ENCODE measurements at places on chromosomes 5 and 9. TPM values are rescaled to one million over a fixed set of nuclear protein-coding genes. Genes with fewer than 3 reads are reported as not detected.
A peak's percentile ranks its signal among the peaks of the same experiment; 100 is the strongest.

Gene PCDHGA4
- total RNA-seq, result 0.17 TPM

Gene LCN15
- total RNA-seq, result not detected

Gene TMEM171
- not detected for total RNA-seq

Gene AUH
- total RNA-seq, result 17.2 TPM

Gene DOCK8
- total RNA-seq, result 284 TPM

Gene NR5A1
- total RNA-seq, result not detected

Gene SPINK1
- not detected for total RNA-seq

Gene CD274
- total RNA-seq, result 38.7 TPM

Gene CCDC183
- total RNA-seq, result 3.2 TPM

Gene DAB2
- not detected for total RNA-seq

GRCh38 chr5:156741516-156741915, 108.6 kb upstream of the PPP1R2B start:
- H3K36me3 ChIP-seq, result no peaks in the 10 kb centered on the region
- DNase-seq, result no peak
- H3K27ac ChIP-seq, result no peak overlapping the region
- H3K4me1 ChIP-seq, result no peaks in the 10 kb centered on the region
- no peak overlapping the region for H3K4me3 ChIP-seq
- no peaks in the 10 kb centered on the region for H3K27me3 ChIP-seq

DNA sequence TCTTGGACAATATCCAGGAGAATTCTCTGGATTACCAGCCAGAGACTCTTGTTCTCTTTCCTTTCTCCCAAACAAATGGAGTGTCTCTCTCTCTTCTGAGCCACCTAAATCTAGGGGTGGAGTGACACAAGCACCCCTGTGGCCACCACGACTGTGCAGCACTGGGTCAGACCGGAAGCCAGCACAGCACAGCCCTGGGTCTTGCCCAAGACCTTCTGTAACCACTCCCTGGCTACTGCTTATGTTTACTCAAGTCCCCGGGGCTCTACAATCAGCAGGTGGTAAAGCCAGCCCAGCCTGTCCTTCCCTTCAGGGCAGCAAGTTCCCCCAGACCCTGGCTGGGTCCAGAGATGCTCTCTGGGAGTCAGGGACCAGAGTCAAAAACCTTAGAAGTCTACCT, 110.0 kb upstream of the TUT7 start:
- DNase-seq, result no peak
- no peaks in the 10 kb centered on the region for H3K4me1 ChIP-seq
- no peaks in the 10 kb centered on the region for H3K36me3 ChIP-seq

- no peak overlapping the region for H3K27ac ChIP-seq
- no peaks in the 10 kb centered on the region for H3K27me3 ChIP-seq
- no peak overlapping the region for H3K4me3 ChIP-seq
- H3K36me3 ChIP-seq, result no peaks in the 10 kb centered on the region
These were observed 298.2 kb downstream of the KIF4B start for GRCh38 chr5:155311721-155312120.

DNA sequence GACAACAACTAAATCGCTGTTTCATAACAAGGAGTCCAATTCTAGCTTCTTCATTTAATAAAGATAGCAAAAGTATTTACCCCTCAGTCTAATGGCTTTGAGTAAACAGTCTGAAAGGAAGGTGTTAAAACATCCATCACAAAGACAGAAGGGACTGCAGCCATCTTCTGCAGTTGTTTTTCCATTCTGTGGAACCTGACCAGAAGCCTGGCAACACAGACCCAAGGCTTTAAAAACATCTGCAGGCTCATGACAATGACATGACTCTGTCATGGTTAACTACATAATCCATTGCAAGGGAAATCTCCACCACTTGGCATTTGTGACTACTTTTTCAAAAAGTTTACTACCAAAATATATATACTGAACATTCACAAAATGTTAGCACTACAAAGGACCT, 51.9 kb downstream of the ELL2 start:
- no peak overlapping the region for H3K27ac ChIP-seq
- H3K4me3 ChIP-seq, result no peak overlapping the region
- DNase-seq, result no peak
- no peaks in the 10 kb centered on the region for H3K36me3 ChIP-seq

- DNase-seq, result no peak
- H3K27ac ChIP-seq, result no peak overlapping the region
- H3K4me3 ChIP-seq, result no peak overlapping the region
- H3K27me3 ChIP-seq, result no peaks in the 10 kb centered on the region
- no peaks in the 10 kb centered on the region for H3K4me1 ChIP-seq
These were observed 31.0 kb downstream of the PDGFRB start for GRCh38 chr5:150124596-150124995.

DNA sequence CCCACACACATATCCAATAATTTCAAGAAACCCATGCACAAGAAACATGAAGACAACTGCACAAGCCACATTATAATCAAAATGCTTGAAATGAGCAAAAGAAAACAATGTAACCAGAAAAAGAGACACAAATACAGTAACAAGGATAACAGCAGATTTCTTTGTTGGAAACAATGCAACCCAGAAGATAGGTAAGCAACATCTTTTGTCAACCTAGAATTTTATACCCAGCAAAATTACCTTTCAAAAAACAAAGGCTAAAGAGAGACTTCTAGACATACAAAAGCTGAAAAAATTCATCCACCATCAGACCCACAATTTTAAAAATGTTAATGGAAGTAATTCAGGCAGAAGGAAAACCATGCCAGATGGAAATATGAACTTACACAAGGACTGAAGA, 5.0 kb upstream of the COL23A1 start:
- H3K27ac ChIP-seq, result no peak overlapping the region
- DNase-seq, result no peak
- no peaks in the 10 kb centered on the region for H3K36me3 ChIP-seq
- peaks cover 5% of the 10 kb centered on the region for H3K27me3 ChIP-seq
- no peak overlapping the region for H3K4me3 ChIP-seq
- H3K4me1 ChIP-seq, result no peaks in the 10 kb centered on the region

- no peaks in the 10 kb centered on the region for H3K4me1 ChIP-seq
- no peak overlapping the region for H3K27ac ChIP-seq
- no peaks in the 10 kb centered on the region for H3K36me3 ChIP-seq
- H3K4me3 ChIP-seq, result no peak overlapping the region
- DNase-seq, result no peak
These were observed 41.0 kb upstream of the TMEM215 start for GRCh38 chr9:32742296-32742695.

GRCh38 chr5:155953335-155953734, 373.6 kb upstream of the SGCD start:
- no peak overlapping the region for H3K4me3 ChIP-seq
- DNase-seq, result no peak
- H3K27me3 ChIP-seq, result no peaks in the 10 kb centered on the region
- H3K27ac ChIP-seq, result no peak overlapping the region
- H3K4me1 ChIP-seq, result no peaks in the 10 kb centered on the region

GRCh38 chr9:19342947-19343346, 37.1 kb downstream of the RPS6 start:
- DNase-seq, result no peak
- H3K4me1 ChIP-seq, result no peaks in the 10 kb centered on the region
- H3K27me3 ChIP-seq, result no peaks in the 10 kb centered on the region
- H3K36me3 ChIP-seq, result peaks cover 8% of the 10 kb centered on the region
- no peak overlapping the region for H3K27ac ChIP-seq
- H3K4me3 ChIP-seq, result no peak overlapping the region

DNA sequence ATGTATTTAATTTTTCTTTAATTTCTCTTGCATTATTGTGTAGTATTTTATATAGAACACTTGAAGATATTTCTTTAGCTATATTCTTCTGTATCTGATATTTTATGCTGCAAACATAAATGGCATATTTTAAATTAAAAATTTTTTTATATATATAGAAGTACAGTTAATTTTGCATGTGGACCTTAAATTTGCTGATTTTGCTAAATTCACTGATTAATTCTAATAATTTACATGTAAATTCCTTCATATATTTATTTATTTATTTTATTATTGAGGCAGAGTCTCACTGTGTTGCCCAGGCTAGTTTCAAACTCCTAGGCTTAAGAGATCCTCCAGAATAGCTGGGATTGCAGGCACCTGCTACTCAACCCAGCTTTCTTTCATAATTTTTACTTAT, 276.9 kb downstream of the PRR16 start:
- no peak overlapping the region for H3K4me3 ChIP-seq
- no peak for DNase-seq
- H3K27me3 ChIP-seq, result no peaks in the 10 kb centered on the region
- no peaks in the 10 kb centered on the region for H3K4me1 ChIP-seq
- H3K27ac ChIP-seq, result no peak overlapping the region

DNA sequence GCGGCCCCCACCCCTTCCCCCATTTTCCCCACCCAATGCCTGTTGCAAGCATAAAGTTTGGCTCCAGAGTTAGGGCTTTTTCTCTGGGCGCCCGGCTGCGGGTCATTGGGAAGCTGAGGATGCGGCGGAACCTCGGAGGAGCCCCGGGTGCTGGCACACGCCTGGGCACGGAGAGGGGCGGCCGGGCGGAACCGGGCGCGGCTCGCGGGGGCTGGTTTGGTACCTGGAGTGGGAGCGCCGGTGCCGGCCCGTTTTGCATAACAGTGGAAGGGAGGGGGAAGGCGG, 1.2 kb downstream of the PPARGC1B start:
- no peaks in the 10 kb centered on the region for H3K36me3 ChIP-seq
- H3K4me3 ChIP-seq, result peak overlapping the region; percentile 84
- DNase-seq, result no peak
- H3K27ac ChIP-seq, result peak overlapping the region; percentile 67
- H3K4me1 ChIP-seq, result no peaks in the 10 kb centered on the region
- no peaks in the 10 kb centered on the region for H3K27me3 ChIP-seq

- no peaks in the 10 kb centered on the region for H3K36me3 ChIP-seq
- H3K27me3 ChIP-seq, result no peaks in the 10 kb centered on the region
- H3K27ac ChIP-seq, result no peak overlapping the region
- no peak overlapping the region for H3K4me3 ChIP-seq
These were observed 35.7 kb downstream of the DPYSL3 start for GRCh38 chr5:147474140-147474539.

- no peaks in the 10 kb centered on the region for H3K27me3 ChIP-seq
- no peaks in the 10 kb centered on the region for H3K36me3 ChIP-seq
- no peak for DNase-seq
- no peak overlapping the region for H3K27ac ChIP-seq
- H3K4me1 ChIP-seq, result no peaks in the 10 kb centered on the region
These were observed 49.4 kb downstream of the GGTA1 start for GRCh38 chr9:121450241-121450640.

DNA sequence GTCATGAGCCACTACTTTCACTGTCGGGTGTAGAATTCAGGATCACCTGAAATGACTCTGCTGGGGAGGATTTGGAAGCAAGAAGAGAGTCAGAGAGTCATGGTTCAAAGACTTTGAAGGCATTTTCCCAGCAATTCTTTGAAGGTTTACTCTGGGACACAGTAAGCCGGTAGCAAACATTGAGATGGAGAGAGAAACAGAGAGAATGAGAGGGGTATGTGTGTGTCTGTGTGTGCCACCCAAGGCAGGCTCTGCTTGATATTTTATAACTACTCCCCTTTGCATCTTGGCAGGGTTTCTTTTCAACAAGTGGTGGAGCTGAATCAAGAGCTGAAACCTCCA, 89.8 kb downstream of the ANKRD55 start:
- peak overlapping the region; percentile 52 for H3K27ac ChIP-seq
- H3K4me1 ChIP-seq, result no peaks in the 10 kb centered on the region
- DNase-seq, result no peak

GRCh38 chr9:87643107-87643650, 82.7 kb upstream of the CTSL start:
- H3K4me3 ChIP-seq, result no peak overlapping the region
- H3K27ac ChIP-seq, result no peak overlapping the region
- DNase-seq, result no peak
- no peaks in the 10 kb centered on the region for H3K27me3 ChIP-seq
- H3K4me1 ChIP-seq, result no peaks in the 10 kb centered on the region

DNA sequence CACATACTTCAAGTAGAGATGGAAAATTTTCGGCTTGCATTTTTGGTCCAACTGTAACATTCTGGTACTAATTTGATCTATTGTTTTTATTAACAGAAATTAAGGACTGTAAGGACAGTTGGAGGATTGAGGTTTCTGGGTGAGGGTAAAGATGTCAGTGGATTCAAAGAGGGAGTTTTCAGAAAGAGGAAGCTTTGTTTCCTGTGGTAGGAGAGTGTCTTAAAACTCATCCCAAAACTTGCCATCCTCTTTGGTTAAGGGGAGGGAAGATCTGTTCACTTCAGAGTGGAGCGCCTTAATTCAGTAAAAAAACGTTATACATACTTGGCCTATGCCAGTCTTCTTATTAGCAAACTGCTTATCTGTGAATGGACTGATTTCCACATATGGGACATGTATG, 13.8 kb downstream of the CNTRL start:
- H3K27ac ChIP-seq, result no peak overlapping the region
- no peaks in the 10 kb centered on the region for H3K27me3 ChIP-seq
- DNase-seq, result no peak
- no peak overlapping the region for H3K4me3 ChIP-seq
- no peaks in the 10 kb centered on the region for H3K4me1 ChIP-seq

DNA sequence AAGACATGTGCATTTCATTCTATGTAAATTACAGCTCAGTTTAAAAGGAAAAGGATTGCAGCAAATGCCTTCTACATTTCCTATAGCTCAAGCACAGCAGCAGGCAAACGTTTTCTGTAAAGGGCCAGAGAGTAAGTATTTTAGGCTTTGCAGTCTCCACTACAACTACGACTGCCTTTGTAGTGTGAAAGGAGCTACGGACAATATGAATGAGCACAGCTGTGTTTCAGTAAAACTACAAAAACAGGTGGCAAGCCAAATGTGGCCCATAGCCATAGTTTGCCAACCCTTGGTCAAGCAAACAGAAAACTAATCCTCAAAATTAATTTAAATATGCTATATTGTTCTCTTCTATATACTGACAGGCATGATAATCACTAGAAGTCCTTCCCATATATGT, 7.2 kb downstream of the PTBP3 start:
- no peak overlapping the region for H3K4me3 ChIP-seq
- no peak for DNase-seq
- H3K27ac ChIP-seq, result no peak overlapping the region
- no peaks in the 10 kb centered on the region for H3K27me3 ChIP-seq

GRCh38 chr9:34545497-34545896, 22.7 kb upstream of the ENHO start:
- DNase-seq, result no peak
- H3K4me1 ChIP-seq, result no peaks in the 10 kb centered on the region
- H3K36me3 ChIP-seq, result no peaks in the 10 kb centered on the region
- no peaks in the 10 kb centered on the region for H3K27me3 ChIP-seq
- no peak overlapping the region for H3K4me3 ChIP-seq

DNA sequence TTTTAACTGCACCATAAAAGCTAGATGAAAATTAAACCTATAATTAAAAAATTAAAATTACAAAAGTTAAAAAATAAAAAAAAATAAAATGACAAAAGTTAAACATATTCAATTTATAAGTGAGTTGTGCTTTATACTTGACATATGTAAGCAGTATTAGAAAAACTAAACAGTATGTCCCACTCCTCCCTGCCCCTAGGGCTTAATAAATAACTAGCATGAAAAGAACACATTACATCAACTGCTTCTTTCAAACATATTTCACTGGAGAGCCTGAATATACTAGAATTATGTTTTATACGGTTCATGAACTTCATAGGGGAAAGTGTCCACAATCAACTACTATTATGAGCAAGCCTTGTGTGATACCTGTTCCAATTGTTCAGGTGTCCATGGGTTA, 47.6 kb downstream of the ECPAS start:
- no peaks in the 10 kb centered on the region for H3K4me1 ChIP-seq
- DNase-seq, result no peak
- no peak overlapping the region for H3K27ac ChIP-seq
- H3K36me3 ChIP-seq, result peaks cover 41% of the 10 kb centered on the region
